ENCODE measurements at places on chromosomes 16 and 17. TPM values are rescaled to one million over a fixed set of nuclear protein-coding genes. Genes with fewer than 3 reads are reported as not detected.
A peak's percentile ranks its signal among the peaks of the same experiment; 100 is the strongest.

DNA sequence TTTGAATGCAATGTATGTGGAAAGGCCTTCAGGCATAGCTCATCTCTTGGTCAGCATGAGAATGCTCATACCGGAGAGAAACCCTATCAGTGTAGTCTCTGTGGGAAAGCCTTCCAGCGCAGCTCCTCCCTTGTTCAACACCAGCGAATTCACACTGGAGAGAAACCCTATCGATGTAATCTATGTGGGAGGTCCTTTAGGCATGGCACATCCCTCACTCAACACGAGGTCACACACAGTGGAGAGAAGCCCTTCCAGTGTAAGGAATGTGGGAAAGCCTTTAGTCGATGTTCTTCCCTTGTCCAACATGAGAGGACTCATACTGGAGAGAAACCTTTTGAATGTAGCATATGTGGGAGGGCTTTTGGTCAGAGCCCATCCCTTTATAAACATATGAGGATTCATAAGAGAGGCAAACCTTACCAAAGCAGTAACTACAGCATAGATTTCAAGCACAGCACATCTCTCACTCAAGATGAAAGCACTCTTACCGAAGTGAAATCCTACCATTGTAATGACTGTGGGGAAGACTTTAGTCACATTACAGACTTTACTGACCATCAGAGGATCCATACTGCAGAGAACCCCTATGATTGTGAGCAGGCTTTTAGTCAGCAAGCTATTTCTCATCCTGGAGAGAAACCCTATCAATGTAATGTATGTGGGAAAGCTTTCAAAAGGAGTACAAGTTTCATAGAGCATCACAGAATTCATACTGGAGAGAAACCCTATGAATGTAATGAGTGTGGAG is 24.7 kb downstream of the ZFP90 start:
- no peak for DNase-seq

DNA sequence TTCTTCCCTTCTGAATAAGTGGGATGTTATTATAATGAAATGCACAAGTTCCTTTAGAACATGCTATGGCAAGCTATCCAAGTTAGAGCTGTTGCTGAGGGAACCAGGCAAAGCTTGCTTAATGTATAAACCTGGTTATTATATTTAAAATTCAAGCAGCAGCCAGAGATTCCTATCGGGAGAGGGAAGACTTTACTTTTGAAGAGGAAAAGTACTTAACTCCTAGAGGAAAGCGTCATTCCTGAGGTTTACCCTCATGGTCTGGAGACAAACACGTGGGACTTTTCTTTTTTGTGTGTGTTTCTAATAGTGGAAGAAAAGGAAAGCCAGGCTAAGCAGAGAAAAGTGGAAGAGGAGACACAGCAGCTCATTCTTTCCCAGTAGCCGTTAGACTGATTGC is 39.9 kb upstream of the MYH10 start:
- DNase-seq: no peak

DNA sequence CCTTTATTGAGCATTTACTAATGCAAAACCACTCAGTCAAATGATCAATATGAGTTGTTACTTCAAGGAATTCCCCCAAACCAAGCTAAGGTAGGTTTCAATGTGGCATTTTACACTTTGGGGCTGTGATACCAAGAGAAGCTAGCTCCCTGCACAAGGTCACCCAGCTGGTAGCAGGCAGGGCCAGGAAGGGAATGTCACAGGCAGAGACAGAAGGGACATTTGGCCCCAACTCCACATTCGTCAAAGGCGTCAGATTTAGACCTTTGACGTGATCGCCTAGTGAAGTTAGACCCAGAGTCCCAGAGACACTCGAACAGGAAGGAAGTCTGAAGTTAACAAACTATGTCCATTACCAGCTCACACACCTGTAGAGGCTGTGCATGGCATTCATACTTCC is 5.5 kb upstream of the SMG1 start:
- DNase-seq: no peak

- peak; percentile 68 for DNase-seq
These were observed at the start of gene RAP1GAP2 for GRCh38 chr17:2796164-2797125. Gene RAP1GAP2 (plus strand): TSS chr17:2796438. CDS start chr17:2796528, 90 bp downstream.

CEP20 gene
- polyA plus RNA-seq: 21.5 TPM
